Vagina (tissue), 2 donors: ENCODE measurements at places on chromosomes 4 and X.

DNA sequence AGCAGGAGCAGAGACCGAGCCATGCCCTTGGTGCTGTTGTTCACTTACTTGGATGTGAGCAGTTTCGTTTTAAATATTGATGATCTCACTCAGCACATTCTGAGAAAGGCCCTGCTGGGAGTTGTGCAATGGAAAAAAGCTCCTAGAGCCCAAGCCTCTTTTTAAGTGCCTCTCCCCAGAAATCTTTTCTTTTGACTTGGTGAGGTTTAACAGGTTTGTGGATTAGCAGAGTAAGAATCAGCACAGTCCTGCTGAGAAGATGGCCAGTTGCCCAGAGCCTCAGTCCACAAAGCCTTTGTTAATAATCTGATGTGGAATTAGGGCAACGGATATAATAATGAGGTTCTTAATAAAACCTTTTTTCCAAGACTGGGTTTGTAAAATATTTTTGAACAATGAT lies 157.5 kb upstream of the ATP6AP2 start:
- DNase-seq: no peak

- no peak for DNase-seq
Observed at GRCh38 chrX:21699136-21699535, 41.0 kb upstream of the KLHL34 start.

DNA sequence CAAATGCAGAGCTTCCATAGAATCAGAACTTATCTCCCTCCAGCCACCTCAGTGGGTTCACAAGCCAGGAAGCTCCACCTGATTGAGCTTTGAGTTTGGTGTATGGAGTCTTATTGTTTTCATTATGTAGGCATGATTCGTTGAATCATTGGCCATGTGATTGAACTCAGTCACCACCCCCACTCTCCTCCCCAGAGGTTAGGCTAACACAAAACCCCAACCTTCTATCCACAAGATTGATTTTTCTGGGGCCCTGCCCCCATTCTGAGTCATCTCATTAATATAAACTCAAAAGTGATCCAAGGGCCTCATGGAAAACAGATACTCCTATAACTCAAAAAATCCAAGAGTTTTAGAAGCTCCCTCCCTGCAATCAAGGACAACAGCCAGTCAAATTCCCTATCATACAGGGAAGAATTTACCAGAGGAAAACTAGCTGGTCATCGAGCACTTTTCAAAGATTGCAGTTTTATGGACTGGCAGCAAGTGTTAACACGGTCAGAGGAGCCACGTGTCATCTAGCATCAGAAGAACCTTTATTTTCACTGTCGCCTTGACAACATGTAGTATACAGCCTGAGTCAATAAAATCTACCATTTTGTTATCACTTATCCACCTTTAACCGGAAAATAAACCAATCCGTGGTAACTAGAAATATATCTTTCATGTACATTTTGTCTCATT lies 35.9 kb upstream of the GUCY1B1 start:
- no peak for DNase-seq

- no peak for DNase-seq
Observed at GRCh38 chr4:184889666-184890335, 64.0 kb upstream of the ACSL1 start.

- DNase-seq: no peak
Observed at GRCh38 chr4:24322995-24323394, 261.4 kb downstream of the DHX15 start.

DNA sequence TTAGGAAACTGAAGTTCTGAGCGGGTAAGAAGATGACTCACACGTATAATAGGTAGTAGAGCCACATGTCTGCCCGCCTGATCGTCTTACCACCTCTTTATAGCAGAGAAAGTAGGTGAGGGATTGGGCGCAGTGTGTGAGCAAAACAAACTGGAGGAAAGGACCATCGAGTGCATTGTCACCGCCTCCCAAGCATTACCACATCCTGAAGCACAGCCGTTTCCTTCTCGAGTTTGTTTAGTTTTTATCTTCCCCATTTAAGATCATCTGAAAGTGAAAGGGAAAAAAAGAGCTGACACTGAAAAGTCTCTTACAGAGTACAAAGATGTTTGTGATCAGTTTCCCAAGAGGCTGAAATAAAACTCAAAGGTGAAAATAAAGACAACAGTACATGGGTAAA lies 14.8 kb downstream of the PDK3 start:
- DNase-seq: no peak

DNA sequence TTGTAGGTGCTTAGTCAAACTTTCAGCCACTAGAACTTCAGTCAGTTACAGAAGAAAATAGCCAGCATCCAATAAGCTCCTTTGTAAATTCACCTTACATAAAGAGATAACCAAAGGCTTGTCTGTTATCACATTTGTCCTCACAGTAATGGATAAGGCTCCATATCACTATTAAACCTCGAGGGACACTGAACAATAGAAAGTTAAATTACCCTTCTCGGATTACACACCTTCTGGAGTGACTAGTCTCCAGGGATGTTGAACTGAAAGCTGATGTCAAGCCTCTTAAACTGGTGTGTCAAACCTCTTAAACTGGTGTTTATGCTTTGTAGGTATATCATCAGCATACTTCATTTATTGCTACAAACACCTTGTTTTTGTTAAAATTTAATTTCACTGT lies 639.0 kb downstream of the CENPC start:
- no peak for DNase-seq

- no peak for DNase-seq
Observed at GRCh38 chrX:87621697-87622096, 104.1 kb downstream of the KLHL4 start.

DNA sequence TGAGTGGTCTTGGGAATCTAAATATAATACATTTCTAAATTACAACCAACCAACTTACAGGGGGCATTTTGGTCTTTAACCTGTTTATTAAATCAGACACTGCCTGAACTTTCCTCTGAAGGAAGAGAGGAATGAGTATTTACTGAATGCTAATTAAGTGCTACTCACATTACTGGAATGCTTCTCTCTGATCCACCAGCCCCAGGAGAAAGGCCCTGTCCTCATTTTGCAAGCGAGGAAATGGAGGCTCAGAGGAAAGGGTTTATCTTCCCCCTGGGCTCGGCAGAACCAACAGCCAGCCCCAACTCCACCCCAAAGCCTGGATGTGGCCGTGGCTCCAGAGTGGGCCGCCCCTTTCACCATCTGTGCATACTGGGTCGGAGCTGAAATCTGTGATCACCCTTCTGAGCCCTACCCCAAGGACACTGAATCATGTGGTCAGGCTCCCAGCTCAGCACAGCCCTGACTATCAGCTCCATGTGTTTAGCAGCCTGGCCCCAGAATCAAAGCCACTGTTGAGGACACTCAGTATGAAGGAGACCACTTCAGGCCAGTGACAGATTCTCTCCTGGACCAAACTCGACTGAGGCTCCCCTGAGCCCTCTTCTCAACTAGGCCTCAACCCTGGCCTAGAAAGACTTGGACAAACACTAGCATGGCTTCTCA lies 56.7 kb upstream of the ENPP6 start:
- DNase-seq: no peak

DNA sequence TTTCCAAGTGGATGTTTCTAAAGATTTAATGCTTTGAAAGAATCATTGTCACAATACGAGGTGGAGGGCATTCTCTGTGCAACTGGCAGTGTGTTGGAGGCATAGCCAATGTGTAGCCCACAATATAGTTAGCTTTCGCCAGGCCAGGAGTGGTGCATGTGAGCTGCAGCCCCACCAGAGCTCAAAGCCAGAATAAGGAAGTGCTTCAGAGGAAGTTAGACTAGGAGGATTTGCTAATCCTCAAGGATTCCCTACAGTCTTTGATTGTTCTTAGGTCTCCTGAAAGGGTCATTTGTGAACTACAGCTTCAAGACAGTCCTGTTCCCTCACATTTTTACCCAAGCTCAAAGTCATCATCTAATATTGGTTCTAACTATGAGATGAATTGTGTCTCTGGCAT lies 16.4 kb downstream of the TRPC5OS start:
- no peak for DNase-seq

GRCh38 chr4:110735686-110736085 lies 112.8 kb upstream of the PITX2 start:
- no peak for DNase-seq

DNA sequence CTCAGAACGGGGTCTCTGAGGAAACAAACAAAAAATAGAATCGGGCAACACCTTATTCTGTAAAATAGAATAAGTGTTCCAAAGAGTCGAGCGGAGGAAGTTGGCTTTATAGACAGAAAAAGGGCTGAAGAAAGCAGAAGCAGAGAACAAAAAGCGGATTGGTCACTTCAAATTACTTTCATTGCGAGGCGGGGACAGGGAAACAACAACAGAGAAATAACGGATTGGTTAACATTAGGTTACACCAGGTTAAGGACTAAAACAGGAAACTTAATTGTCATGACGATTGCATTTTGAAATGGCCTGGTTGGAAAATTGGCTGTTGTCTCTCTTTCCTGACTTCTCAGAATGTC lies 433 bp upstream of the COQ2 start:
- DNase-seq: no peak

DNA sequence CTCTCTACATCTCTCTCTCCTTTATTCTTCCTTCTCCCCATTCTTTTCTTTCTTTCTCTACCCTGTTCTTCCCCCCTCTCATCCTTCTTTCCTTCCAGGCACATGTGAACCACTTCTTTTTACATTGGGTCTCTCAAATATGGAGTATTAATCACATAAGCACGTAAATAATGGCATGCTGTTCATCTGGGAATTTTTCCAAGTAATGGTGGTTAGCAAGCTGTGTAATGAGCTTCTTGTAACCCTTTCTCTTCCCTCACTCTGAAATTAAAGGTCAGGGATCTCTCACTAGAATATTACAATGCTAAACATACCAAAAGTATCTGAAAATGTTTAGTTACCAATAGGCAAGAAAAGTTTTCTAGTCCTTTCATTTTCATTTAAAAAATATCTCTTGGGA lies 239.9 kb upstream of the TEX13A start:
- no peak for DNase-seq

DNA sequence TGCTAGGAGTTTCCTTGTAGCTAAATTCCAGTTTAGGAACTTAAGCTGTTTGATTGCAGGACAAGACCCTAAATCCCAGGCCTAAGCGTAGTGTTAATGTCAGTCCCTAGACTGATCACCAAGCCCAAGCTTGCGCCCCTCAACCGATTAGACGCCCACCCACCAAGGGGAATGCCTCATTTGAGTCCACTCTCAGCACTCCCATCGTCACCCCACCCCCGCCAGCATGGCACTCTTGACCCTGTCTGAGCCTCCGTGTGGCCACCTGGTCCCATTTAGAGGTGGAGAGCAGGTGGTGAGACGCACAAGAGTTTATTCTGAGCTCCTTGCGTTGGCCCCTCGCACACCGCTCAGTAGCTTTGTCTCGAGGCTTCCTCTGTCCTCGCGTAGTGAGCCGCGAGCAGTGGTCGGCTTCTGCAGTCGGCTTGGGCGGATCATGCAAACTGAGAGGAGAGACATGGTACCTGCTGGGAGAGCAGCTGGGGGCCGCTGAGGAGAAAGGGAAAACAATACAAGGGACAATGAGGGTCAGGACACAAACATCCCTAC lies 48.5 kb upstream of the ZNF157 start:
- DNase-seq: no peak

DNA sequence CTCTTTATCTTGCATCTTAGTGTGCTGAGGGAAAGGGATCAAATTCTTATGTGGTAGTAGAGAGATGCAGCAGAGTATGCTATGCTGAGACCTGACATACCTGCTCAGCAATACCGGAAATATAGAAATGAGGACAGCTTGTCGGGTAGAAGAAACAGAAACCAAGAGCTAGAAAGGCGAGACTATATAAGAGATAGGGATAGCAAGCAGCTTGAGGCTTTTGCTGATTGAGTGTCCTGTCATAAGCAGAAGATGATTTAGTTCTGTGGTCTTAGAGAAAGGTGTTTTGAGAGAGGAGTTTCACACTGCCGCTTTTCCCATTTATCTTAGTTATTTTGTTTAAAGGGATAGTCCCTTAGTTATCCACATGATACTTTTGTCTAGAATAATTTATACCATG lies 31.7 kb downstream of the USP9X start:
- no peak for DNase-seq

DNA sequence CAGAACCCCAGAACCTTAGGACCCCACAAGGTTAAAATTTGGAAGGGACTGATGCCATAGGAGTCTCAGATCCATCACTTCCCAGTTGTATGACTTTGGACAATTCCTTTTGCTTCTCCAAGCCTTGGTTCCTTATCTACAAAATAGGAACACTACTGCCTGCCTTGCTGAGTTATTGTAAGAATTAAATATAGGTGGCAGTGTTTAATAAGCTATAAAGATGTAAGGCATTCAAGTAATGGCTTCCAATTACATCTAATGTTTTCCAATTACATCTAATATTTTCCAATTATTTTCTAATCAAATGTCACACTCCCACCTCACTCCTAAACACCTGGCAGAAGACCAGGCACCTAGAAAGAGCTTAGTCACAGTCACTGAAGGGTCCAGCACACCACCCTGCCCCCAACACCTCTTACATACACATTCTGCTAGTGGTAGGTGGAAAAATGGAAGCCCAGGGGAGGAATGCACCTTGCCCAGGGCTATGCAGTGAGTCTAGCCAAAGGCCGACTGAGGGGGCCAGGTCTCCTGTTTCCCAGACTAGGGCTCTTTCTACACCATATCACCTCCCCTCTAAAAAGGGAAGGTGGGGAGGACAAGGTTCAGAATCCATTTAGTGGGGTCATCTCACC lies 24.5 kb upstream of the KDM5C start:
- DNase-seq: no peak

DNA sequence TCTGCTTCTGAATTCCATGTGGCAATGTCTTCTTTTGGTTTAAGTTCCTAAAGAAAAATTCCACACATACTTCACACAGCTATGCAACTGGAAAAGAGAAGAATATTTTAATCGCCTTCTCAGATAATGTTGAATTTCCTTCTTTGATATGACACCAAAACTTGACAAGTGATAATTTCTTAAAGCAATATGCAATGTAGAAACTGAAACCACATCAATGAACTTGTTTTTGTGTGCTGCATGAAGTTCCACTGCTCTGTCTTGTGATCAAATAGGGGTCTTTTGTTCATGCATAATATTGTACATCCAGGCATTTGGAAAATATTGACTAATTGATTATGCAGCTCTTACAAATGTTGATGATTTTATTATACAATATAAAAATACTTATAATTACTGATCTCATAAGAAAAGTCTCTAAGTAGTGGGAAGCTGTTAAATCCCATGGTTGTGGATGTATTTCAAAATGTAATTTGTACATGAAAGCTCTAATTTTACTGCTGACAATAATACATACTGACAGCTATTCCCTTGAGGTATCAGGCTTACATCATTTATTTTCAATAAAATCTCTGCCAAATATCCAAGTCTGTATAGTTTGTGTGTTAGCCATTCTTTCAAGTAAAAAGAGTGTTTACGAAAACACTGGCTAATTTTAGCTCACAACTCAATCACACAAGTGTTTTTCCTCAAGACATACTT lies 56.5 kb downstream of the AGA start:
- DNase-seq: no peak

DNA sequence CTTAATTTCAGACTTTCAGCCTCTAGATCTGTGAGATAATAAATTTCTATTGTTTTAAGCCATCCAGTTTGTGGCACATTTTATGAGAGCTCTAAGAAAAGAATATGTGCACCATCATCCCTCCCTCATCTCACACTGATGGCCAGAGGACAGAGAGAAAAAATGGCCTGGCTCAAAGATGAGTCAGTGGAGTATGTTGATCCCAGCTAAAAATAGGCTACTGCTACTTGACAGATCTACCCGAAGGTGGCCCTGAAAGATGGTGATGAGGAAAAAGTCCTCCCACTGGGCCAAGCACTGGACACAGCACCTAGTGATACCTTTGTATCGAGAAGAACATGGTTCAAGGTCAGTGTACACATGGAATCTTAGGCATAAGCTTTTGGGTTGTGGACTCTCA lies 38.2 kb upstream of the DCTD start:
- no peak for DNase-seq

- DNase-seq: no peak
Observed at GRCh38 chr4:153113838-153114105, 90.5 kb upstream of the TRIM2 start.
